ENCODE measurements at places on chromosomes 6 and 20.

GRCh38 chr20:48571949-48572847, 255.6 kb downstream of the PREX1 start:
- DNase-seq = no peak

DNA sequence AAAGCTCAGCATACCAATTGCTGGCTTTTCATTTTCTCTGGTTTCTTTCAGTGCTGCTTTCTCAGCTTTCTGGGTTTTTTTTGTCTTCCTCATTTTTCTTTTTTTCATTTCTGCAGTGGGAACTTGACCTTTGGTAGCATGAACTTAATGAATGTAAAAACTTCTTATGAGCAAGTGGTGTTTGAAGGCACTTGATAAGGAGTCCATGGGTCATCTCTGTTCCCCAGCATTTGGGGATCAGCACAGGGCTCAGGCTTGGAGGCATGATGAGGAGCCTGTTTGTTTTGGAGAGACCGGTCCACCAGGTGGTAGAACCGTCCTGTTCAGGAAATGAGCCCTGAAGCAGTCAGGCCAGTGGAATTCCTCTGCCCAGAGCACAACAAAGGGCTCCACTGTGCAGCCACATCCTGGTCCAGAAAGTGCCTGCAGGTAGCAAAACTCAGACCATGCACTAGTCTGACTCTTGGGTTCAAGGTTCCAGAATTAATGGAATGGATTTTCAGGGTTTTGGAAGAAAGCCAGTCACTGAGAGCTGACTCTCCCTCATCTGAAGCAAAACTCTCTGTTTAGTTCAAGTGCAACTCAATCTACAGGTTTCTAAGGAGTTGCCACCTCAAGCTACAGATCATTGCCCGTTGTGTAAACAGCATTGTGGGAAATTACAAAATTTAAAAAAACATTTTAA, 52.3 kb upstream of the ADGRF1 start:
- DNase-seq = no peak

DNA sequence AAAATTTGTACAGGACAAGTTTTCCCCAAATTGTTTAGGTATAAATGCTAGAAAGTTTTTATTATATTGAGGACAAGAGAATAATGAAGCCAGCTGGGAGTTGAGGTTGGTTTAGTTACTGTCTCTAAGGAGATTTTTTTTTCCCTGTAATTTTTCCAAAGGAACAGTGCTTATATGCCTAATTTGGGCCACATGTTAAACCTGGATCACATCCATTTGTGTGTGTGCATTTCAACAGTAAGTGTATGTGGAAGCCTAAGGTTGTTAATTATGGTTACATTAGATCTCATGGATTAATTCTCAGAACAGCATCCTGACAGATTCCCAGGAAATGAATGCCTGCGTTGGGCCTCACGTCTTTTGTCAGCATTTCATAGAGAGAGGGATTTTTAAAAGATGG, 4.5 kb downstream of the IGF2R start:
- DNase-seq = no peak

GRCh38 chr20:41377275-41377674, 10.7 kb upstream of the EMILIN3 start:
- no peak for DNase-seq

GRCh38 chr6:11424395-11425034, 113.0 kb upstream of the TMEM170B start:
- DNase-seq = no peak

GRCh38 chr6:153231048-153231646, 100.1 kb upstream of the RGS17 start:
- no peak for DNase-seq

GRCh38 chr20:3632311-3633004, 30.7 kb downstream of the GFRA4 start:
- DNase-seq = no peak
